ENCODE measurements at places on chromosomes 6 and 20.

- no peak for DNase-seq
These were observed 143.7 kb downstream of the KLHL32 start for GRCh38 chr6:97068211-97068610.

DNA sequence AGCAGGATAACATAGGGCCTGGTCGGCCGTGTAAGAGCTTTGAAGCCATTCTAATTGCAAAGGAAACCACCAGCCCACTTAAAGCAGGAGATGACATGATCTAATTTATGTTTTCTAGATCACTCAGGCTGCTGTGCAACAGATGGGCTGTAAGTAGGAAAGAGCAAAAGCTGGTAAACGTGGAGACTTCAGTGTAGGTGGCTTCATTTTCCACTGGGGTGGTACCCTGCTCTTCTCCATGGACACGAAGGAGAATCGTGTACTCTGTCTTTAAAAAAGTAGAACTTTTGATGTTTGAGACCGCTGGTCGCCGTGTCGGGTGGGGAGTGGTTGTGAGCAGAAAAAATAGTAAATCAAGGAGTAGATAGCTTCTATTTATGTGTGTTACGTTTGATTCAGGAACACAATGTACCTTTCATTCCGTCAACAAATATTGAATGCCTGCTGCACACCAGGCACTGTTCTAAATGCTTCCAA is 6.4 kb downstream of the CASS4 start:
- no peak for DNase-seq

- peak; percentile 9 for DNase-seq
These were observed 206.9 kb downstream of the IBTK start for GRCh38 chr6:82040405-82041221.

GRCh38 chr6:138492113-138492512 is 7.2 kb downstream of the NHSL1 start:
- peak; percentile 4 for DNase-seq

- no peak for DNase-seq
These were observed 274.8 kb upstream of the RGS17 start for GRCh38 chr6:153405931-153406330.

DNA sequence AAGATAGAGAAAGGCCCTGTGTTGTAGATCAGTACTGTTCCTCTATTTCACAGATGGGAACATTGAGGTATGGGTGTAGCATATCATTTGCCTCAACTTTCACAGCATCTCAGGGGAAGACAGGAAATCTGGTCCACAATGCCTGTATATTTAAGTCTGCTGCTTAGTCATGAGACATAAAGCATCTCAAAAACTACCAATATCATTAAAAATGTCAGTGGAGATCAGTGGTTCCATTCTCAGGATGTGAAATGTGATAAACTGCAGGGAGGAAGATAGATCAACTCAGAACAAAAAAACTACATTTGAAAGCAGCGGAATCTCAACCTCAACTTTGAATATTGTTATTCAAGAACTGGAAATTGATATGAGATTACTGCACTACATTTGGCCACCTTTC is 192.9 kb upstream of the PREP start:
- DNase-seq = no peak

DNA sequence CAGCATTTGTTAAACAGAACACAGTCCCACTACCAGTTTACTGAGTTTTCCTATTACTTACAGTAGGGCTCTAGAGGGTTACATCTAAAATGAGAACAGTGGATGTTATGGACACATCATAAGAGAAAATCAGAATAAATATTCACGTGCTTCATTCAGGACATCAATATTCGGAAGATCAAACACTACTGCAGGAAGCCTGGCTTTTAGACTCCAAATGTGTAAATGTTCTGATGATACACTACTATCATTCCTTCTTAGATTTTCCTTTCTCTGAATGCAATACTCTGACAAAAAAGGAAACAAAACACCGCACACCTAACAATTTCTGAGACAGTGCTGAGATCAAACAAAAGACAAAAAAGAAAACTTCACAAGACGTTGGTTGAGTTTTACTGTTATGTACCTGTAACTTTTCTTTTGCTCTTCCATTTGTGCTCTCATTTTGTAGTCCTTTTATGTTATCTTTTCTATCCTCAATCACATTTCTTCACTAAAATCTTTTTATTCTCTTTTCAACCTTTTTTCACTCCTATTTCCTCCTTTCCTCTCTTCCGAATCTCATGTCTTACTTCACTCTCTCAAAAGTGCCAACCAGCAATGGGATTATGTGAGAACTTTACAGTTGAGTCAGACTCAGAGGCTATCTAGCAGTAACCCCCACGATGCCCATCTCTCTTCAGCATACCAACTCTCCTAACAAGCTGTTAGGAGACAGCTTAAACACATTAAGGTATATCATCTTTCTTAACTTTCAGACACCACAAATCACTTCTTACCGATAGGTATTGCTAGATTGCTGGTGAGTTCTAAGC is 1.7 kb downstream of the FAM184A start:
- DNase-seq = no peak

DNA sequence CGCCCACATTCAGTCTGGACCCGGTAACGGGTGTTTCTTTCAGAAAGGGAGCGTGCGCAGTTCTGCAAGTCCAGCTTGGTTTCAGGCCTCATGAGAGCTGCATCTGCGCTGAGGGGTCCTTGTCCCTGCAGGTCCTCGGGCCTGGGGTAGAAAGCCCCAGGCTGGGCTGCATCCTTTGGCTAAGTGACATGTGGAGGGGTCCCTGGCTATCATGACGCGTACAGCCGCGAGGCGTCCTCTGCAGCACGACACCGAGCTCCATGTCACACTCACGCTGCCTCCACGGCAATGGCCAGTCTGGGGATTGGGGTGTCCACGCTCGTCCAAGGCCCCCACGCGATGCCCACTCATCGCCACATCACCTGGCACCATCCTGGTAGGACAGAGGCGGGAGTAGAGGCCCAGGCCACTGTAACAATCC is 1.7 kb upstream of the KIF25 start:
- no peak for DNase-seq

DNA sequence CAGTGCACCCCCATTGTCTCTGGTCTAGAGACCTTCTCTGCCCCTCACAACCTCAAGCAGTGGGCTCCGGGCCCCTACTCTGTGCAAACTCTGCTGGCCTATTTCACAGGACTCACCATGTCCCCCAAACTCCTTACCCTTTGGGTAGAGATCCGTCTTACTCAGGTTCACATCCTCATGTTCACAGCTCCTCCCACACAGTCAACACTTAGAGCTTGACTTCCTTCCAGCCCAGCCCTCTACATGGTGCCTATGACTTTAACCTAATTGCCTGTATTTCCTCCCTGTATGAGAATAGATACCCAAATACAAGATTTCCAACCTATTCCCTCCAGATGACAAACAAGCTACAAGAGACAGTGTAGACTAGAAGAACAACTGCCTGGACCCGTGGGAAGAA is 528.6 kb upstream of the JARID2 start:
- DNase-seq = no peak

DNA sequence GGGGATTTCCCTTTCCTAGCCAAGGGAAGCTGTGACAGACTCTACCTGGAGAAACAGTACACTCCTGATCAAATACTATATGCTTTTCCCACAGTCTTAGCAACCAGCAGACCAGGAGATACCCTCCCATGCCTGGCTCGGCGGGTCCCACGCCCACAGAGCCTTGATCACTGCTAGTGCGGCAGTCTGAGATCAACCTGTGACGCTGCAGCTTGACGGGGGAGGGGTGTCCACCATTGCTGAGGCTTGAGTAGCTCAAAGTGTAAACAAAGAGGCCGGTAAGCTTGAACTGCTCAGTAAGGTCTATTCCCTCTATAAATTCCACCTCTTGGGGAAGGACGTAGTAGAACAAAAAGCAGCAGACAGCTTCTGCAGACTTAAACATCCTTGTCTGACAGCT is 63.2 kb downstream of the WASF1 start:
- no peak for DNase-seq

DNA sequence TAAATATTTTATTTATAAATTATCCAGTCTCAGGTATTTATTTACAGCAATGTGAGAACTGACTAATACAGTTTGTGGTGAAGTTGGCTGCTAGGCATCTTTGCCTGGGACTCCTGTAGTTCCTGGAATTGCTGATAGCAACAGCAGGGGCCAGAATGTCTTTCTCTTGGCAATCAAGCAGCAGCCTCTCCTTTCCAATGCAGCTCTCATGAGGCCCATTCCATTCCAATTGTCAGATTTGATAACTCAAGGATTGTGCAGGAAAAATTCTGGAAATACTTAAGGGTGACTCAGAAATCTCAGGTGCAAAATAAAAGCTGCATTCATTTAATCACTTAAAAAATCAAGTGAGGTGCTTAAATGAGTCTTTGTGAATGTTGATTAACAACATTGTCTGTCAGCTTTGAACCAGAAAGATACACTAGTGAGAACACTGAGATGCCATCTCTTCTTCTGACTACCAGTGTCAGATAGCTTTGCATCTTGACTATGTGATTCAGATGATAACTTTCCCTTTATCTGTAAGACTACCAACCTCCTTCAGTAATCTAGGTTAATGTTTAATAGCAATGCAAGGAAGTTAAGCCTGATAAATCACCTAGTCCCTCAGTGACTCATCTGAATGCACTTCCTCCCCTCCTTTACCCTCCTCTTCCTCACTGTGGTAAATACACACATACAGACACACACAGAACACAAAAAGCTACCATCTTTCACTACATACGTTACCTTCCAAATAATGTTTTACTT is 32.1 kb upstream of the COL21A1 start:
- no peak for DNase-seq

DNA sequence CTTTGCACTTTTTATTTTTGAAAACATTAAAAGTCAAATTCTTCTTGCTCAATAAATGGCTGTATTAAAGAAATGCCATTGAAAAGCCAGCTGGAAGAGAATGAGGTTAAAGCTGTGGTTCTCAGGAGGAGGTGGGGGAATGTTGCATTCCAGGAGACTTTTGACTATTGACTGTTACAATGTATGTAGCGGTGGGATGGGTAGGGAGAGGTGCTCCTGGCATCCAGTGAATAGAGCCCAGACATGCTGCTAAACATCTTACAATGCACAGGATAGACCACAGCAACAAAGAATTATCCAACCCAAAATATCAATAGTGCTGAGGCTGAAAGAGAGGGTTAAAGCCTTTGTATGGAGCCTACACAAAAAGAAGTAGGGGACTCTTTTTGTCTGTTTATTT is 295.9 kb downstream of the NKAIN2 start:
- DNase-seq = no peak
